ENCODE measurements at places on chromosomes 5 and 9.

- DNase-seq: no peak
Measured at GRCh38 chr9:86604741-86605140, 250.5 kb upstream of the TUT7 start.

DNA sequence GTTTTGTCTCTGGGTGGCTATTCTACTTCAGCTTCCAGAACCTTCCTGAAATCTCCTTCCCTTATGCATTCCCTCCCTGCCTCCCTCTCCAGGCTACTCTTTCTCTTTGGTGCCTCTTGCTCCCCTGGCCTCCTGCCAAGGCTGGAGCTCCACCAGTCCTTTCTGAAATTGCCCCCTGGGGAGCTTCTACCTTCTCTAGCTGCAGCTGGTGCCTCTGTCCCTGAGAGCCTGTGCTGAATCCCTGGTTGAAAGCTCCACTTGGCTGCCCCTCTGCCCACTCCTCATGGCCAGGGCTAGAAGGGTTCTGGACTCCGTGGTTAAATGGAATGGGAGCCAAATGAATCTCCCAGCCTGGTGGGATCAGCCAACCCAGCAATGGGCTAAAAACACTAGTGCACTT, 80.1 kb downstream of the COL15A1 start:
- DNase-seq: no peak

- DNase-seq: no peak
Measured at GRCh38 chr5:156019571-156020180, 307.3 kb upstream of the SGCD start.

DNA sequence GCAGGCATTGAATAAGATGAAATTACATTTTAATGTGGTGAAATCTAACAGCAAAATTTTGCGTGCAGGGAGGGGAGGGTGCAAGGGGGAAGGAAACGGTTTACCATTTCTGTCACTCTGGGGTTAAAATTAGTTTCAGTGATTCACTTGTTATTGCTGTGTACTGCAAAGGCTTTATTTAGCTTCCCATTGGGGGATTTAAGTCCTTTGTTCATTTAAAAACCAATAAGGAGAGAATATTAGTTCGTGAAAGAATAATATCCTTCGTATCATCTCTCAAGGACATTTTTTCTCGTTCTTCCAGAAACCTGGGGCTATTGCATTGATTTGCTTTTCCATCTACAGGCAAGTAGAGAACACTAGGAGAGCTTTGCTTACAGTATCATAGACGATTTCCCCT, 667.8 kb upstream of the RGMB start:
- DNase-seq: no peak

- DNase-seq: no peak
Measured at GRCh38 chr9:27408001-27408400, 111.1 kb upstream of the EQTN start.

DNA sequence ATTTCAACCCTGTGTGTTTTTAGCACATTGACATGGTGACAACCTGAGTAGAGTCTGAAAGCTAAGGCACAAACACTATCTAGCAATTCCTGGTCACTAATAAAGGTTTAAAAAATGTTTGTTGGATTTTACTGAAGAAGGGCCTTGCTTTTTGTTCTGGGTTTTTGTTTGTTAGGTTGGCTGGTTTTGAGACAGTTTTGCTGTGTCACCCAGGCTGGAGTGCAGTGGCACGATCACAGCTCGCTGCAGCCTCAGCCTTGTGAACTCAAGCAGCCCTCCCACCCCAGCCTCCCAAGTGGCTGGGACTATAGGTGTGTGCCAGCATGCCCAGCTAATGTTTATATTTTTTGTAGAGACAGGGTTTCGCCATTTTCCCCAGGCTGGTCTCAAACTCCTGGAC, 39.0 kb downstream of the PRKACG start:
- no peak for DNase-seq

DNA sequence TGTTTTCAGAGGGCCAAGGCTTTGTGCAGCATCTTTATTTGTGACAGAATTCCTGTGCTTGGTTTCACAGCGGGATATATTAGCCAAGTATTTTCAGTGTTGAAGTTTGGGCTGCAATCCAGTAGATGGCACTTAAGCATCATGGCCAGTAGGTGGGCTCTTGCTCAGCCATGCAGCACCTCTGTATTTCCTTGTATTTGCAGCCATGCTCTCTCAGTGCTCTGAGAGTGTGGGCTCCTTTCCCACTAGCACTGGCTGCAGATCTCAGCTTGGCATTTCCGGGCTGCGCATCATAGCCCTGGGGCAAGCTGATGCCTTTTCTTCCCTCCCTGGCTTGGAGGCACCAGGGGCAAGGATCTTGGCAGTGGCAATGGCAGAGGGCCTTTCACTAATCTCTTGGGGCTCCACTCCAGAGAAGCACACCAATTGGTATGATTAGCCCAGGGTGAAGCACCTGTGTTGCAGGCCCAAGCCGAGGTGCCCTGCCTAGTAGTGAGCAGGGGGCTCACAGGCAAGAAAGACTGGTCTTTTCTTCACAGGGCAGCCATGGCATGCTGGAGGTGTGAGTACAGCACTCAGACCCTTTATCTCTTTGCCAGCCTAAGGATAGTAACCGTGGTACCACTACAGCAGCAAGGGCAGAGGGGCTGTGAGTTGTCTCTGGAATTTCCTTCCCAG, 48.3 kb downstream of the SLCO6A1 start:
- DNase-seq: no peak

DNA sequence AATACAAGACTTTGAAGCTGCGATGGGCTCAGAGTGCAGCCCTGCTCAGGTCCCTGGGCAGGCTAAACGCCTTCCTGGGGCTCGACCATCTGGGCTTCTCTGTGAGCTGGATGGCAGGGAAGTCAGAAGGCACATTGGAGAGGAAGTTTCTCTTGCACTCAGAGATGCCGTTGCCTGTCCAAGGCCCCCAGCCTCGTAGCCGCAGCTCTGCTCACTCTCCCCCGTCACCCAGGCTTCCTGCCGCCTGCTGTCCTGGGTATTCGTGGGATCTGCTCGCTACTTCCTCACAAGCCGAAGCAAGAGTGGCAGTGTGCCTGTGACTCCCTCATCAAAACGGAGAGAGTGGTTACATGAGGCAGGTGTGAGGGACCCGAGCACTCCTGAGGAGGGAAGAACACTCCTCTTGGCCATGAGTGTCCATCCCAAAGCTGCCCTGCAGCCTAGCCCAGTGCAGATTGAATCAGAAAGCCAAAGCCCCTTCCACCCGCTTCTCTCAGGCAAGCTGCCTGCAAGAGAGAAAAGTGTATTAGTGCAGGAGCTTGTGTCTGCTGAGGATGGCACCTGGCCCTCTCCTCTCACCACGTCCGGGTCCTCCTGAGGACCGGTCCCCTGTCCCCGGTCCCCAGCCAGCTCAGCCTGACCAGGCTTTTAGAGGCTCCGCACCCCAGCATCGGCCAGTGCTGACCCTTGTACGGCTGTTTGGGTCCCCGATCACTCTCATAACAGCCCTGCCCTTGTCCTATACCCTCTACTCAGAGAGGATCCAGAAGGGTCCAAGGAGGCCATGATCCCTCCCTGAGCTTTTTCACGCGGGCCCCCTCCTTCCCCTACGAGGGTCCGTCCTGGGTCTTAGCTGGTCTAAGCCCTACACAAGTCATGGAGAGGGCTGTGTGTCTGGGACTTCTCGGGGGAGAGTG, 7.3 kb downstream of the FCN2 start:
- no peak for DNase-seq

DNA sequence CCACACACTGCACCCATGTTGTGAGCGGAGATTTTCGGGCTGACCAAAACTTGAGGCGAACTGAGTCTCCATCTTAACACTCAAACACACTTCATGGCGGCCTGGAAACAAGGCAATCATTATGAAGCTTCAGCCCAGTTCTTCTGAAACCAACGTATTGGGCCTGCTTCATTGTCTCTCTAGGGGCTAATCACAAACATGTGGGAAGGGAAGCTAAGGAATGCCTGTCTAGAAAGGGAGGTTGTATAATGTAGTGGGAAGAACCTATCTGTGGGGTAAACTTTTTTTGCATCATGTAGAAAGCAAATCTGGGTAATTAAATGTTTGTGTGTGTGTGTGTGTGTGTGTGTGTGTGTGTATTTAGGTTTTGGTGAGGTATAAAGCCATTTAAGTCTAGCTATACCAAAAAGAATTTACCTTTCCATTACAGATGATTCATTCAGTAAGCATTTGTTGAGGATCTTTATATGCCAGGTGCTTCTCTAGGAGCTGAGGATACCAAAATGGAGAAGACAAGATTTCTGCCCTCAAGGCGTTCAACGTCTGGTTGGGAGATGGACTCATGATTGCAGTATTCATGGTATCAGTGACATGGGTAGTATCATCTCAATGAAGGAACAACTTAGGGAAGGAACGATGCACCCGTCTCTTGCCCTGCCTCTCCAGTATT, 29.4 kb downstream of the SLC1A3 start:
- DNase-seq: no peak

GRCh38 chr9:112831969-112832368, 58.7 kb downstream of the SLC46A2 start:
- DNase-seq: no peak

GRCh38 chr5:109365653-109366052, 44.1 kb downstream of the PJA2 start:
- no peak for DNase-seq

GRCh38 chr5:139185589-139185988, 12.6 kb downstream of the SIL1 start:
- no peak for DNase-seq

GRCh38 chr5:172833686-172834414, at the start of gene ERGIC1:
TSS of gene ERGIC1 (plus strand) at chr5:172834251. CDS start at chr5:172834414, 163 bp downstream.
- no peak for DNase-seq

GRCh38 chr5:72799721-72800120, 16.7 kb upstream of the TNPO1 start:
- no peak for DNase-seq

- DNase-seq: no peak
Measured at GRCh38 chr5:45741110-45741509, 44.9 kb upstream of the HCN1 start.

DNA sequence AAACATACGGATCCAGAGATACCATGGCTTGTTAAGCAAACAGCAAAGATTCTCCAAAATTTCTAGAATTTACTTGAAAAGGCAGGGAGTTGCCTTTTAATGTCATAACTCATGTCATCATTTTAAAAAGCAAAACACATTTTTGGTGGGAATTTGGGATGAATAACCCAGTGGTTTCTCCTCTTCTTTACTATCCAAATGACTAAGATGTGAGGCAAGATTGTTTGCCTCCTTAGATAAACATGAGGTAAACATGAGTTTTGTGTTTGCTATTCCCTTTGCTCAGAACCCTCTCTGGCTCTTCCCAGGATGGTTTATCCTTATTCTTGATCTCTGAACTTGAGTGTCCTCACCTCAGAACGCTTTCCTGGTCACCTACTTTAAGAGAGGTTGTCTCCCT, 267.0 kb downstream of the EBF1 start:
- DNase-seq: no peak

- no peak for DNase-seq
Measured at GRCh38 chr9:15416880-15417279, 5.8 kb upstream of the SNAPC3 start.

- peak; percentile 40 for DNase-seq
Measured at GRCh38 chr9:92954049-92954861, 6.9 kb downstream of the FGD3 start.

DNA sequence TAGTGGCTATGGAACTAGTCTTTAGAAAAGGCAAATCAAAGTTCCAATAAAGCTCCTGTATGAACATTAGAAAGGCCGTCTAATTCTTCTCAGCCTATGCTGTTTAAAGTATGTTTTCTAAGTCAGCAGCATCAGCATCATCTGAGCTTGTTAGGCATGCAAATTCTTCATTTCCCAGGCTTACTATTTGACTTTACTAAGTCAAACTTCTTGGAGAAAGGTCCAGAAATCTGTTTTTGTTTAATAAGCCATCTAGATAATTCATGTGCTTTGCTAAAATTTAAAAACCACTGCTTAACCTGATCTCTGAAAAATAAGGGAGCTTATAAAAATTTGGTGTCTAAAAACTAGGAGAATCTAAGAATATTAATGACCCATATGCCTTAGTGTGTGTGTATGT, 200.2 kb upstream of the SGCD start:
- no peak for DNase-seq

DNA sequence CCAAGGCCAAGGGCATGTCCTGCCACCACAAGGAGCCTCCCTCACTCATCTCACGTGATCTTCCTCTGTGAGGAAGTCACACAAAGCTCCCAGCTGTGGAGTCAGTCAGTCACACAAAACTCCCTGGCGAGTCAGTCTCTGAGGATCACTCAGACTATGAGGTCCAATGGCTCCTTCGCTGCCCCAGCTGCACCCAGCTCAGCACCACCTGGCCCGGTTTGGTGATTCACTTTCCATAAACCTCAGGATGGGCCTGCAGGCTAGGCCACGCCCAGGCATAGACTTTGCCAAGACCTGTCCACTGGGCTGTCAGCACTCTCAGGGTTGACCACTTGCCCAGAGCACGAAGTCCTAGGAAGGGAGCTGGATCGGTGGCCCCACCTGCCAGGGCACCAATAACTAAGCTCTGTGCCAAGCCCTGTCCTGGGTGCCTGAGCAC, 233.8 kb downstream of the HSPA4 start:
- no peak for DNase-seq

DNA sequence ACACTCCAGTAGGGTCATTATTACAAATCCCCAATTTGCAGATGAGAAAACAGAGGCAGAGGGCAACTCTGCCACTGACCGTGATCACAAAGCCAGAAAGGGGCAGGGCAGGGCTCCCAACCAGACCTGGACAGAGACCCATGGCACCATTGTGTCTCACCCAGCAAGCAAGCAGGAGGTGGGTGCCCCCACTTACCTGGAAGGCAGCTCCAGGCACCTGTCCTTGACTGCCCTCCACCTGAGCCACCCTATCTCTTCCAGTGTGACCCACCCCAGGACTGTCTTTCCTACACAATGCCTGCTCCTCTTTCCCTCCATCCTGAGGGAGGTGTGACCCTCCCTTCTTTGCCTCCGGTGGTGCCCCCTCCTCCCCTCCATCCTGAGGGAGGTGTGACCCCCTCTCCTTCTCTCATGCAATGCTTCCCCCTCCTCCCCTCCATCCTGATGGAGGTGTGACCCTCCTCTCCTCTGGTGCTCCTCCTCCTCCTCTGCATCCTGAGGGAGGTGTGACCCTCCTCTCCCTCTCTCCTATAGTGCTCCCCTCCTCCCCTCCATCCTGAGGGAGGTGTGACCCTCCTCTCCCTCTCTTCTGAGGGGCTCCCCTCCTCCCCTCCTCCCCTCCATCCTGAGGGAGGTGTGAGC, 198.0 kb downstream of the MED10 start:
- no peak for DNase-seq

DNA sequence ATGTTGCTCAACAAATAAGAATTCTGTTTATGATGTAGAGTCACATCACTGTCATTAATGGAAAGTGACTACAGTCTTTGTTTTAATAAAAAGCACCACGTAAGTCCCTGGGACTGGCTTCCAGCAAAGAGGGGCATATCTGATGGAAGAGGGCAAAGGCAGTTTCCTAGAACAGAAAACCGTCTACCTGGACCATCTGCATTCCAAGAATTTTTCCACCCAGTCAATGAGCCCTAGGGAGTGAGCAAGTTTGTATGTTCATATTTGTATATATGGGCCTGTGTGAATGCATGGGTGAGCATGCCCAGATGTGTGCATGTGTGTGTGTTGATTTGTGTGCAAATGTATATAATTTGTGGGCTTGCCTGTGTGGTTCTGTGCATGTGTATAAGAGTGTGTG, 156.8 kb upstream of the SEMA6A start:
- no peak for DNase-seq

Data from activated naive CD8-positive, alpha-beta T cell treated with anti-CD3 and anti-CD28 coated beads, Interleukin-2, amount 50 U/mL, for 16 hours (primary cell).